ENCODE measurements at places on chromosomes 5 and 9.

DNA sequence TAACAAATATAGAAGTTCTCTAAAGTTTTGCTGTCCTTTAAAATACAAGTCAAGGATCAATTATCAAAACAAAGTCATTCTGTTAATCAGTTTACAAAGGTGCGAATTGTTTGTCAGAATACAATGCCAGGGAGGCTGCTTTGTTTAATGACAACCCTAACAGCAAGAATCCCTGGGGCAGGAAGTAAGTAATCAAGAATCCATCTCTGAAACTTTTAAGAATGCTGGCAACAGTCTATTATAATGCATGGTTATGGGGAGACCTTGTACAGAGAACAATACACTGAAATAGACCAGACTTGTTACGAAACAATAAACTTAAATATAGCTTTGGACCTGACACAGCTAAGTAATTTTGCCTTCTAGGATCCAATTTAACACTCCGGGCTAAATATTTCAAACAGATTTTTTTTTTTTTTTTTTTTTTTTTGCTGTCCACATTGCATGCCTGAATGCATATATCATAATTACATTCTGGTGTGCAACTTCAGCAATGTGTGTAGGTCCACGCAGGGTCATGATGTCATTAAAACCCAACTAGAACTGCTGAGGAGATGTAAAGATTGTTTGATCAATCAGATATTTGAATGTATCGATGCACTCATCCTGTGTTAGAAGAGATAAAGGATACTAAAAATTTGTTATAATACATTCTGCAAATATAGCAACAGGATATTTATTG is 421.3 kb downstream of the CETN3 start:
- H3K4me1 ChIP-seq: no peaks in the 10 kb centered on the region
- H3K4me3 ChIP-seq: no peak overlapping the region
- no peak for DNase-seq
- H3K27me3 ChIP-seq: no peaks in the 10 kb centered on the region

DNA sequence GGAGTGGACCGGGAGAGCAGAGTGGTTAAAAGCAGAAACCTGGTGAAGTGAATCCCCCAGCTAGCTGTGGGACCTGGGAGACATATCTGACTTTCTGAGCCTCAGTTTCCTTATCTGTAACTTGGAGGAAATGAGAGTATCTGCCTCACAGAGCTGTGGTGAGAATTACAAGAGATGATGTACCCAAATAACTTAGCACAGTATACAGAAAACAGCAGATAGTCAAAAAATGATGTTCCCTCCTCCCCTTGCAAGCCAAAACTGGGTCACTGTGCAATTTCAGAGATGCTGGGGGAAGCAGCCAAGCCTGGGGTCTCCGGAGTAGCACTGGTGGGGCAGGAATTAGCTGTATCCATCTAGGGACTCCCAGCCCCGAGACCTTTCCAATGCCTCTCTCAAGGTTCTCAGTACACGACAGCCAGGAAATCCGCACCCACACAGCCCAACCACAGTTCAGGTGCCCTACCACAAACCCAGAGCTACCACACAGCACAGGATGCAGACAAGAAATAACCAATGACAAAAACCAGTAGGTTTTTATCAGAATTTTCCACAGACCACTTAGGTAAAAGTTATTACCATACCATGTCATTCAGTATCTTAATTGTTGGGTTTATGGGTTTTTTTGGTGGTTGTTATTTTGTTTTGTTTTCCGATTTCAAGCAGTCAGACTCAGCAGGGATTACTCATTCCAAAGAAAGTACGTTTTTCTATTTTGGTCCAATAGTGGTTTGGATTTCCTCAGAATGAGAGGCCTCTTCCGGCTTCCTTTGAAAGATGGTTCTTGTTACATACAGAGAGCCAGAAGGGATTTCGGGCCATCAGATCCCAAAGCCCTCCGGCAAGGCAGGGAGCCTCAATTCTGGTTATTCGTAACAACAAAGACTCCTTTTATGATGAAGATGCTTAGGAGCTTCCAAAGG is 4.9 kb upstream of the HRH2 start:
- H3K4me3 ChIP-seq: no peak overlapping the region
- peaks cover 3% of the 10 kb centered on the region for H3K4me1 ChIP-seq
- no peak overlapping the region for H3K27ac ChIP-seq
- no peaks in the 10 kb centered on the region for H3K36me3 ChIP-seq

GRCh38 chr5:89936576-89936975 is 473.0 kb downstream of the CETN3 start:
- H3K4me3 ChIP-seq: no peak overlapping the region
- no peaks in the 10 kb centered on the region for H3K4me1 ChIP-seq
- H3K36me3 ChIP-seq: no peaks in the 10 kb centered on the region
- no peaks in the 10 kb centered on the region for H3K27me3 ChIP-seq
- H3K27ac ChIP-seq: no peak overlapping the region

DNA sequence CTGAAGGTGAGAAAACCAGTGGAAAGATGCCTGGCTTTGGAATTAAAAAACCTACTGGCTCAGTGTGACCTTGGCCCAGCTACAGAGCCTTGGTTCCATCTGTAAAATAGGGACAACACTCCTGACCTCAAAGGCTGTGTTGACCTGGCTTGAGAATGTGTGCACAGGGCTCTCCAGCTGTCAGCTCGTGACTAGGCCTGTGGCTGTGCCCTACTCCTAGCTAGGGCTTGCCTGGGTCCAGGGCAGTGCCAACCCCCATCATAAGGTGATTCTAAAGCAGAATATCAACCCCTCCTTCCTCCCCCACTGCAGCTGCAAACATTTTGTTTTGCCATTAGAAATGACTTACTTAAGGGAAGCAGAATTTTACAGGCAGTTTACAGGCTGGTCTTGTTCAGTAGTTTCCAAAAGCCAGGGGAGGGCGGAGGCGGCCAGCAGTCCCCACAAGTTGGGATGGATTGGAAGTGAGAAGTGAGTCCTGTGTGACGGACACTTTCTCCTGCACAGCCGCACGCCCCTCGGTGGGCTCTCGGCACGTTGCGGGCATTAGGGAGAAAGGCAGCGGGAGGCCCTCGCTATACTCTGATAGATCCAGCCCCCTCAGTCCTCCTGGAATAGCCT is 7.3 kb downstream of the PITX1 start:
- H3K4me1 ChIP-seq: peaks cover 11% of the 10 kb centered on the region
- peak overlapping the region; percentile 20 for H3K27ac ChIP-seq
- no peak for DNase-seq
- H3K27me3 ChIP-seq: peaks cover 64% of the 10 kb centered on the region

GRCh38 chr9:91146391-91147019 is 215.2 kb downstream of the AUH start:
- H3K4me1 ChIP-seq: no peaks in the 10 kb centered on the region
- no peaks in the 10 kb centered on the region for H3K36me3 ChIP-seq

- peaks cover 10% of the 10 kb centered on the region for H3K4me1 ChIP-seq
- H3K4me3 ChIP-seq: peak overlapping the region; percentile 69
- no peaks in the 10 kb centered on the region for H3K36me3 ChIP-seq
- H3K27ac ChIP-seq: peak overlapping the region; percentile 95
- no peaks in the 10 kb centered on the region for H3K27me3 ChIP-seq
- DNase-seq: peak; percentile 42
Observed at GRCh38 chr5:181224390-181225229, 1.5 kb downstream of the TRIM41 start.

GRCh38 chr5:11153670-11154382 is 392.8 kb upstream of the DAP start:
- no peaks in the 10 kb centered on the region for H3K36me3 ChIP-seq
- DNase-seq: no peak
- H3K4me3 ChIP-seq: no peak overlapping the region
- no peaks in the 10 kb centered on the region for H3K27me3 ChIP-seq
- H3K27ac ChIP-seq: no peak overlapping the region

DNA sequence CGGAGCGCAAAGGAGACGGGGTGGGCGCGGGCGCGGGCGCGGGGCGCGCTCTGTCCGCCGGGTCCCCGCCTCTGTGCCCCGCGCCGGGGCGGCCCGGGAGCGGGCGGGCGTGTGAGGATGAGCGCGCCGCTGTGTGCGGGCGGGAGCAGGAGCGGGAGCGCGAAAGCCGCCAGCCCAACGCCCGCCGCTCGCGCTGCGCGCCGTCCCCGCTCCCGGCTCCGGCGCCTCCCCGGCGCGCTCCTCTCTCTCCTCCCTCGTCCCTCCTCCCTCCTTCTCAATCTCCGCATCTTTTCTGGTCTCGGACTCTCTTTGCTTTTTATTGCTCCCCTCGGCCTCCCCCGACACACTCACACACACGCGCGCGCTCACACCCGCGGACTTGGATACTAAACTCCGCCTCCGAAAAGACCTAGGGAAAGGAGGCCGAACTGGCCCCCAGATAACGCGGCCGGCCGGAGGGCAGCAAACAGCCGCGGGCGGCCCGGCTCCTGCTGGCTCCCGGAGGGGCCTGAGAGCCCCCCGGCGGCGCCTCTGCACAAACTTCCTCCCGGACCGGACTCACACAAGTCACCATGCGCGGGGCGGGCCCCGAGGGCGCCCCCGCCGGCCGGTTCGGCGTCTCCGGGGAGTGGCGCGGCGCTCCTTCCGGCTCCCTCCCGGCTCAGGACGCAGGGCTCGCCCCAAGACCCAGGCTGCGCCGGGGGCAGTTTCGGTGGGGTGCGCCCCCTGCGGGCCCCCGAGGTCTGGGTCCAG is at the start of gene FIBCD1:
TSS of gene FIBCD1 (minus strand) at position 596 of the 753 bp plus-strand sequence. CDS start 640 bp downstream, outside the sequence.
- DNase-seq: peak; percentile 66
- peaks cover 4% of the 10 kb centered on the region for H3K4me1 ChIP-seq
- peak within 1 kb of the TSS; percentile 61 for H3K27ac ChIP-seq
- H3K4me3 ChIP-seq: peak within 1 kb of the TSS; percentile 64

GRCh38 chr5:38556088-38556598 is 303 bp downstream of the LIFR start:
- no peak for DNase-seq
- peak overlapping the region; percentile 83 for H3K27ac ChIP-seq
- no peaks in the 10 kb centered on the region for H3K36me3 ChIP-seq
- H3K4me1 ChIP-seq: no peaks in the 10 kb centered on the region
- peaks cover 58% of the 10 kb centered on the region for H3K27me3 ChIP-seq

DNA sequence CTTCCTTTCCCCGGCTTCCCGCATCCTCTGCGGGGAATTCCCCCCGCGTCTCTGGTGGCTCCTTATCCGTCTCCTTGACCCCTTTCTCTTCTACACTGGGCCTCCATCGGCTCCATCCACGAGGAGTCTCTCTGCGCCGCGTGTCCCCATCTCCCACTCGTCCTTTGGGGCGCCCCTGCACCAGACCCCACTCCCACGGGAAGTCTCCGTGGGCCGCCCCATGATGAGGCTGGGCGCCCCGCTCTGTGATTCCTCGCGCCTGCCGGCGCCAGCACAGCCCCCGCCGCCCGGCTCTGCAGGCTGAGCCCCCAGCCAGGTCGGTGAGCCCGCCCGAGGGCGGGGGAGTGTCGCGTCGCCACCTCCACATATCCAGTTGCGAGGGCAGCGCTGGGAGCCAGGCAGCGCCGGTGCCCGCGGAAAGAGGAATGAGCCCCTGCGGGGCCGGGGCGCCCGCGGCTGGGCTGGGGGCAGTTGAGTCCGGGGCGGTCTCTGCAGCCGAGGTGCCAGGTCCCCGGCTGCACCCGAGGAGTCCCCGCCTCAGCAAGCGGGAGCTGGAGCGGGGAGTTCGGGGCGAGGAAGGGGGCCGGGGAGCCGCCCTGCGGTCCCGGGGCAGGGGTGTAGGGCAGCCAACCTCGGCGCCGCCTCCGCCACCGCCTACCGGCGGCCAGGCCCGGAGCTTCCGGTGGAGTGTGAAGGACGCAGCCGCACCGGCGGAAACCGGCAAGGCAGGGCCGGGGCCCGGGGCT is 2.1 kb upstream of the TRAF1 start:
- peak; percentile 88 for DNase-seq
- H3K27ac ChIP-seq: peak overlapping the region; percentile 87
- no peaks in the 10 kb centered on the region for H3K36me3 ChIP-seq

GRCh38 chr5:26181582-26181981 is 856.8 kb downstream of the CDH9 start:
- no peaks in the 10 kb centered on the region for H3K4me1 ChIP-seq
- DNase-seq: no peak
- H3K27ac ChIP-seq: no peak overlapping the region
- no peaks in the 10 kb centered on the region for H3K27me3 ChIP-seq
- no peaks in the 10 kb centered on the region for H3K36me3 ChIP-seq

GRCh38 chr9:80648336-80648735 is 1041.0 kb downstream of the TLE1 start:
- no peaks in the 10 kb centered on the region for H3K27me3 ChIP-seq
- no peaks in the 10 kb centered on the region for H3K36me3 ChIP-seq
- H3K27ac ChIP-seq: peak overlapping the region; percentile 26
- H3K4me3 ChIP-seq: no peak overlapping the region

DNA sequence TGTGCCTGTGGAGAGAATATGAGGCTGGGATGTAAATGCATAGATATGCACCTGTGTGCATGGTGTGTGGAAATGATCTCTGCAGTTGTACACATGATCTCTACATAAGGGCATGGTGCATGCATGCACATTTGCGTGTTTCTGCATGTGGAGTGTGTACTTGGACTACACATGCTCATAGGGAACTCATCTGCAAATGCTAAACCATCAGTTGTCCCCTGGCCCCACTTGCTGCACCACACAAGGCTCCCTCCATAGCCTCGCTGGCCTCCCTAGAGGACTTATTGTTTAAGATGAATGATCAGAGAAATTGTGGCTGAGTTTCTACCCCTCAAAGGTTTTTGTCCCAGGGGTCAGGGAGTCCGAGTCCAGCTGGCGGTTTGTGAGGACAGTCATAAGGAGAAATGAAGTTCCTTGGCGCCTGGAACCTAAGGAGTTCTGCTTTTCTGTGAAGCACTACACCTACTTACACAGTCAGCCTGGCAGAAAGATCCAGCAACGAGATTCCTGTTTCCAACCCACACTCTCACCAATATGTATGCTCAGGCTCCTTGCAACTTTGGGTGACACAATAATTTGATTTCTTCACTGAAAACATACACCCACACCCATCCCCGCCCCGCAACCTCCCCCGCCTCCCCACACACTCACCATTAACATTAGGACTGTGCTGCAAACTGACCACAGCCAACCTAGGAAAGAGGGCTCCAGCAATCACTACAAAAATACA is 79.9 kb upstream of the CPEB4 start:
- H3K27me3 ChIP-seq: no peaks in the 10 kb centered on the region
- no peak for DNase-seq
- H3K36me3 ChIP-seq: no peaks in the 10 kb centered on the region

GRCh38 chr5:135393691-135394090 is 5.3 kb downstream of the MACROH2A1 start:
- H3K27ac ChIP-seq: peak overlapping the region; percentile 36
- no peak for DNase-seq
- peaks cover 52% of the 10 kb centered on the region for H3K4me1 ChIP-seq
- H3K27me3 ChIP-seq: no peaks in the 10 kb centered on the region
- H3K36me3 ChIP-seq: no peaks in the 10 kb centered on the region

- H3K27me3 ChIP-seq: no peaks in the 10 kb centered on the region
- no peaks in the 10 kb centered on the region for H3K36me3 ChIP-seq
- H3K4me3 ChIP-seq: no peak overlapping the region
- no peaks in the 10 kb centered on the region for H3K4me1 ChIP-seq
- no peak overlapping the region for H3K27ac ChIP-seq
- no peak for DNase-seq
Observed at GRCh38 chr9:92185096-92185495, 69.9 kb upstream of the SPTLC1 start.

- H3K27me3 ChIP-seq: no peaks in the 10 kb centered on the region
- no peaks in the 10 kb centered on the region for H3K36me3 ChIP-seq
- DNase-seq: no peak
- H3K4me3 ChIP-seq: no peak overlapping the region
- no peaks in the 10 kb centered on the region for H3K4me1 ChIP-seq
Observed at GRCh38 chr5:39197556-39197955, 21.8 kb downstream of the FYB1 start.

- no peaks in the 10 kb centered on the region for H3K36me3 ChIP-seq
- H3K27me3 ChIP-seq: no peaks in the 10 kb centered on the region
- no peak overlapping the region for H3K27ac ChIP-seq
- no peak overlapping the region for H3K4me3 ChIP-seq
Observed at GRCh38 chr5:125326150-125326510, 579.7 kb upstream of the ZNF608 start.
